Kidney (tissue), 22 donors: ENCODE measurements at places on chromosomes 4 and X.

DNA sequence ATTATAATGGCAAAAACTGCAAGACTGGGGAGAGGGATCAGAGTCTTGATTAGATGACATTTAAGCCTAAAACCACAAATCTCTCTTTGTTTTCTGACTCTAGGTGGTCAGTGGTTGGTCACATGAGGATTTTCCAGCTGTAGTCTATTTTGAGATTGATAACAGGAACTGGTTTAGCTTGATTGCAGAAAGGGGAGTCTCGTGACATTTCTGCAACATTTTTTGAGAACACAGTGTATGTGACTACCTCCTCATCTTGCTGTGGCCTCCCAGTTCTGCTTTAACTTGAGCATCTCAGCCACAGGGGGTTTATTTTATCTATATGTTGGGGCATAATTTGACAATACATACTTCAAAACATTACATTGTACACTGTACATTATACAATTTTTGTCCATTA lies 726.4 kb upstream of the MAGEB2 start:
- H3K36me3 ChIP-seq = no peaks in the 10 kb centered on the region
- no peaks in the 10 kb centered on the region for H3K4me1 ChIP-seq
- DNase-seq = no peak

GRCh38 chr4:21982087-21982486 lies 33.5 kb upstream of the KCNIP4 start:
- H3K4me3 ChIP-seq = no peak overlapping the region
- H3K4me1 ChIP-seq = no peaks in the 10 kb centered on the region
- no peak for DNase-seq

- no peaks in the 10 kb centered on the region for H3K4me1 ChIP-seq
- H3K4me3 ChIP-seq = no peak overlapping the region
- DNase-seq = no peak
- H3K27me3 ChIP-seq = no peaks in the 10 kb centered on the region
- H3K36me3 ChIP-seq = no peaks in the 10 kb centered on the region
Observed at GRCh38 chr4:65917486-65917885, 247.2 kb upstream of the EPHA5 start.

DNA sequence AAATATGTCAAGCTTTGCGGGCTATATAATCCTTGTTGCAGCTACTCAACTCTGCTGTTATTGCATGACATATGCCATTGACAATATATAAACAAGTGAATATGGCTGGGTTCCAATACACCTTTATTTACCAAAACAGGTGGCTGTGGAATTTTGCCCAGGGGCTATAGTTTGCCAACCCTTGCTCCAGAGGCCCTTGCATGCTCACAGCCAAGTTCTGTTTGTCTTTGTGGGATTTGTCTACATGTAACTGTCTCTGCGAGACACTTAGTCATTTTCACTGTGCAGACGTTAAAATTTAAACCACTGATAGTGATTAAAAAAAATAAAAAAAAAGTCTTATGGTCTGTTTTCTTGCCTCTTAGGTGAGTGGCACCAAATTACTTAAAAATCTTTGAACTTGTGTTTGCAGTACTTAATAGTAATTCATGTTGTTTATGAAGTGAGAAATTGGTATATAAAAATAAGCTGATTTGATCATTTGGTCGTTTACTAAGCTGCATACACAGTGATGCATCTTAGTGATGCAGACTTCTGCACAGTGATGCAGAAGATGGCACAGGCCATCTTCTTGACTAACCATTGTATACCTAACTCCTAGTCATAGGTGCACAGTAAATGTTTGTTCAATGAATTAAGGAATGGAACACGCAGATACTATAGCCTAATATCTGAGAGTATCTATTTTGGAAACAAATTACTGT lies 170.9 kb downstream of the FRMPD4 start:
- no peak overlapping the region for H3K27ac ChIP-seq
- no peaks in the 10 kb centered on the region for H3K4me1 ChIP-seq

- H3K4me3 ChIP-seq = no peak overlapping the region
- DNase-seq = no peak
- H3K27ac ChIP-seq = no peak overlapping the region
Observed at GRCh38 chr4:86432559-86433134, 72.8 kb upstream of the MAPK10 start.

- no peak overlapping the region for H3K4me3 ChIP-seq
- H3K27ac ChIP-seq = no peak overlapping the region
- H3K27me3 ChIP-seq = peaks cover 30% of the 10 kb centered on the region
- H3K4me1 ChIP-seq = no peaks in the 10 kb centered on the region
- peak; percentile 64 for DNase-seq
Observed at GRCh38 chr4:5888222-5889001, 4.5 kb downstream of the CRMP1 start.

DNA sequence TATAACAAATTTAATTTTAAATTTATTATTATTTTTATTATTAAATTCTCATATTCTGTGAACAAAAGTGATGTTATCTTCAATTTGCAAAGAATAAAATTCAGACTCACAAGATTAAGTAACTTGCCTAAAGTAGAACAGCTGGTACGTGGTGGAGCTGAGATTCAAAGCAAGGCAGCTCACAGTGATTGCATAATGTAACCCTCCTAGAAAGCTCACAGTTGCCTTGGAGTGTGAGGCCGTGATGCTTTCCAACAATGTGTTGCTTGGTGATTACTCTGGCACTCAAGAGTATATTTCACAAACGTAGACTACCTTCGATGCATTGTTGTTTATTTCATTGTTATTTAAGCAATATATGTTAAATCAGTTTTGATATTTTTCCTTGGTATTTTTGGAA lies 1039.2 kb upstream of the PABPC4L start:
- H3K27ac ChIP-seq = no peak overlapping the region
- H3K36me3 ChIP-seq = no peaks in the 10 kb centered on the region
- no peak overlapping the region for H3K4me3 ChIP-seq
- H3K4me1 ChIP-seq = no peaks in the 10 kb centered on the region
- no peak for DNase-seq

DNA sequence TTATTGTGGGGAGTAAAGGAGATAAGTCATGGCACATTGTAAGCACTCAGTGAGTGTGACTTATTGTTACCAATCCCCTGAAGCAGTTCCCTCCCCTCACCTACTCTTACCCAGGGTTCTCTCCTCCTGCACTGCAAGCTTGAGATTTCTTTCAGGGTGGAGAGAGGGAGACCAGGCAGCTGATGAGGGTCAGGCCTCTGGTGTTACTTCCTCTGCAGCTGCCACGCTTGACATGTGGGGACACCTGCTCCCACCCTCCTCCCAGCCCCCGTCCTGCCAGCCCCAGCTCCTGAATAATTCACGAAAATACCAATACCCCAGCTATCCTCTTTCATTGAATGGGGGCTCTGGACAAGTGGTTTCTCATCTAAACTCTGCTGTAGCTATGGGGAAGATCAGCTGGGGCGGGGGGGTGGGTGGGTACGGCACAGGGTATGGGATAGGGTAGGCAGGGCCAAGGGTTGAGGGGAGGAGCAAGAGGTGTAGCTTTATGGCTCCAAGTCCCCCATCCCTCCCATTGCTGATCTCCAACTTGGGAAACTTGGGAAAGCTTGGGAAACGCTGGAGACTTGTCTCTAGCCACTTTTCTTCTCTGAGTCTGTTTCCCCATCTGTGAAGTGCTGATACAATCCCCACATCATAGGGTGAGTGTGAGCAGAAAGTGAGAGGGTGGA lies 148.5 kb upstream of the PJA1 start:
- no peak overlapping the region for H3K4me3 ChIP-seq
- no peaks in the 10 kb centered on the region for H3K36me3 ChIP-seq
- DNase-seq = peak; percentile 29
- H3K27ac ChIP-seq = no peak overlapping the region
- H3K4me1 ChIP-seq = no peaks in the 10 kb centered on the region
- H3K27me3 ChIP-seq = no peaks in the 10 kb centered on the region

GRCh38 chrX:44871114-44871645 lies 1.8 kb upstream of the KDM6A start:
- no peak overlapping the region for H3K27ac ChIP-seq
- peak; percentile 11 for DNase-seq
- no peaks in the 10 kb centered on the region for H3K36me3 ChIP-seq
- H3K4me3 ChIP-seq = peak overlapping the region; percentile 29

GRCh38 chr4:154441982-154442381 lies 49.6 kb downstream of the DCHS2 start:
- no peaks in the 10 kb centered on the region for H3K36me3 ChIP-seq
- no peaks in the 10 kb centered on the region for H3K4me1 ChIP-seq
- H3K27me3 ChIP-seq = no peaks in the 10 kb centered on the region
- no peak overlapping the region for H3K4me3 ChIP-seq
- H3K27ac ChIP-seq = no peak overlapping the region

DNA sequence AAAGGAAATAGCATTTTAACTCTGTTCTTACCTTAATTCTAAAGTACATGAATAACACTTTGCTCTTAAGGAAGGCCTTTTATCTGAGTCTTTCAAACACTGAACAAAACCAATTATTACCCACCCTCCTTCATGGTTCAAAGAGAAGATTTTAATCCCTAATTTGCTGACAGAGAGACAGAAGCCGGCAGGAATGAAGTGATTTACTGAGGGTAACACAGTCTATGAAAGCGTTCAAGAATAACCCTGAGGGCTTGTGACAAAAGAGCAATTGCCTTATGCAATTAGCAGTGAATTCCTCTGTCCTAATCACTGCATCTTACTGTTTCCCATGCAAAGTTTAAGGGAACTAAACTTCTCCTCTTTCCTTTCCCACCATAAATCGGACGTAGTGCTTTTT lies 144.1 kb downstream of the PACRGL start:
- no peaks in the 10 kb centered on the region for H3K27me3 ChIP-seq
- H3K27ac ChIP-seq = no peak overlapping the region
- H3K4me3 ChIP-seq = no peak overlapping the region
- no peaks in the 10 kb centered on the region for H3K36me3 ChIP-seq

GRCh38 chr4:153297116-153297515 lies 47.4 kb upstream of the MND1 start:
- no peak overlapping the region for H3K4me3 ChIP-seq
- peaks cover 10% of the 10 kb centered on the region for H3K36me3 ChIP-seq
- peaks cover 13% of the 10 kb centered on the region for H3K4me1 ChIP-seq
- DNase-seq = peak; percentile 36
- no peaks in the 10 kb centered on the region for H3K27me3 ChIP-seq
- no peak overlapping the region for H3K27ac ChIP-seq

DNA sequence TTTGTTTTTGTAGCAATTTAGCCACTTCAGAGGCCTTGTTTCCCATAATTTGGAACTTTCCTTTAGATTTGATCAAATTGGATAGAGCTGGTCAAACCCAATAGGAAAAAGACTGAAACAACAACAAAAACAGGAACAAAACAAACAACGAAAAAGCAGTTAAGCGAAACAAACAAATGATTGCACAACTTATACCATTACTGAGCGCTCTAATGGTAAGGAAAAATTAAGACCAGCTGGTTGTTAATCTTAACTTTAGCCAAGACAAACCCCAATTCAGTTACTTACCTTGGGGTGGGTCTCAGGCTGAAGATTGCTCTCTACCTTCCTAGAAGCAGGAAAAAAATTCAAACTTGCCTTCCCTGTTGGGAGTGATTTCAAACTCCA lies 38.3 kb downstream of the SPCS3 start:
- H3K4me3 ChIP-seq = no peak overlapping the region
- no peaks in the 10 kb centered on the region for H3K4me1 ChIP-seq
- no peaks in the 10 kb centered on the region for H3K36me3 ChIP-seq
- no peak for DNase-seq
- H3K27me3 ChIP-seq = no peaks in the 10 kb centered on the region

GRCh38 chr4:56272003-56272402 lies 115.3 kb downstream of the AASDH start:
- H3K27me3 ChIP-seq = no peaks in the 10 kb centered on the region
- DNase-seq = no peak
- no peaks in the 10 kb centered on the region for H3K4me1 ChIP-seq
- H3K36me3 ChIP-seq = no peaks in the 10 kb centered on the region
- no peak overlapping the region for H3K4me3 ChIP-seq
- no peak overlapping the region for H3K27ac ChIP-seq

- no peak overlapping the region for H3K27ac ChIP-seq
- peaks cover 5% of the 10 kb centered on the region for H3K4me1 ChIP-seq
- H3K36me3 ChIP-seq = no peaks in the 10 kb centered on the region
- no peaks in the 10 kb centered on the region for H3K27me3 ChIP-seq
- no peak for DNase-seq
- H3K4me3 ChIP-seq = no peak overlapping the region
Observed at GRCh38 chr4:153512952-153513500, 46.9 kb downstream of the TMEM131L start.

DNA sequence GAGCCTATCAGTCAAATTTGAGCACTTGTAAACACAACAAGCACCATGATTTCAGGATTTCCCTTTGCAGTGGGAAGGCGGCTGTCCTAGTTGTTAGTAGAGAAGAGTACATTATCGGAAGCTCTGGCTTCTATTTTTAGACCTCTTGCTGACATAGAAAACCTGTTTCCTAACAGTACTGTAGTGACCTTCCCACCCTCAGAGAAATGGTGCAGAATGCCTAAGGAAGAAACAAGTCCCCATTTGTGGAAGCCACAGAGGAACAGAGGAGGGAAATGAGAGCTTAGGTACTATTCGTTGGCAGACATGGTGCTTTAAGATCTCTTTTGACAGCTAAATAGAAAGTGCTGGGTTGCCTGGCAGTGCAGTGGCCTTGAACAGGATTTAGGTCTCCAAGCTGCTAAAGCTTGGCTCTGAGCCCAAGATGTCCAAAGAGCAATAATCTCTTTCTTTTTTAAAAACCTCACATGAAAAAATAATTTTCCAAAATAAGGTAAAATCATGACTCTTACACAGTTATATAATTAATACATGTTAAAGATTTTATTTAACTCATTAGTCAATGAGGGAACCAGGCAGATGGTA lies 24.9 kb downstream of the GLRA2 start:
- no peaks in the 10 kb centered on the region for H3K4me1 ChIP-seq
- no peak for DNase-seq
- no peaks in the 10 kb centered on the region for H3K36me3 ChIP-seq
- H3K27me3 ChIP-seq = no peaks in the 10 kb centered on the region
- H3K4me3 ChIP-seq = no peak overlapping the region

DNA sequence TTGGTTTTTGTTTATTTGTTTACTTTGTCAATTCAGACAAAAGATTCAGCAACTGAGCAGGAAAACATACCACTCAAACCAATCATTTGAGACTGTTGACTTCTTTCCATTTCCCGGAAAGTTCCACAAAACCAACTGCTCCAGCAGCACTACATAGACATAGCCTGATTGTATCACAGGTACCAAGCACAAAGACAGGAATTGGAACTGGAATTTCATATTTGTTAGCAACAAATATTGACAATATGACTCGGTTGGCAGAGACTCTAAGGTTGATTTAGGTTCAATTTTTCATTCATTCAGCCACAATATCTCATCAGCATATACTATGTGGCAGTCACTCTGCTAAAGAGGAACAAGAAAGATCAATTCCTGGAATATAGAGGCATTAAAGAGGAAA lies 364.0 kb downstream of the ZIC3 start:
- H3K4me1 ChIP-seq = no peaks in the 10 kb centered on the region
- no peaks in the 10 kb centered on the region for H3K36me3 ChIP-seq
- no peaks in the 10 kb centered on the region for H3K27me3 ChIP-seq

- no peak overlapping the region for H3K27ac ChIP-seq
- H3K4me3 ChIP-seq = no peak overlapping the region
- H3K36me3 ChIP-seq = no peaks in the 10 kb centered on the region
- DNase-seq = peak; percentile 53
- no peaks in the 10 kb centered on the region for H3K4me1 ChIP-seq
- H3K27me3 ChIP-seq = no peaks in the 10 kb centered on the region
Observed at GRCh38 chrX:39930786-39931528, 166.8 kb downstream of the BCOR start.
